Activated CD8-positive, alpha-beta T cell treated with anti-CD3 and anti-CD28 coated beads, Interleukin-2, amount 10 ng/mL, durations not matched to agents 7 days and 5 days (primary cell): ENCODE measurements at places on chromosomes 16 and 17. TPM values are rescaled to one million over a fixed set of nuclear protein-coding genes. Genes with fewer than 3 reads are reported as not detected.

DNA sequence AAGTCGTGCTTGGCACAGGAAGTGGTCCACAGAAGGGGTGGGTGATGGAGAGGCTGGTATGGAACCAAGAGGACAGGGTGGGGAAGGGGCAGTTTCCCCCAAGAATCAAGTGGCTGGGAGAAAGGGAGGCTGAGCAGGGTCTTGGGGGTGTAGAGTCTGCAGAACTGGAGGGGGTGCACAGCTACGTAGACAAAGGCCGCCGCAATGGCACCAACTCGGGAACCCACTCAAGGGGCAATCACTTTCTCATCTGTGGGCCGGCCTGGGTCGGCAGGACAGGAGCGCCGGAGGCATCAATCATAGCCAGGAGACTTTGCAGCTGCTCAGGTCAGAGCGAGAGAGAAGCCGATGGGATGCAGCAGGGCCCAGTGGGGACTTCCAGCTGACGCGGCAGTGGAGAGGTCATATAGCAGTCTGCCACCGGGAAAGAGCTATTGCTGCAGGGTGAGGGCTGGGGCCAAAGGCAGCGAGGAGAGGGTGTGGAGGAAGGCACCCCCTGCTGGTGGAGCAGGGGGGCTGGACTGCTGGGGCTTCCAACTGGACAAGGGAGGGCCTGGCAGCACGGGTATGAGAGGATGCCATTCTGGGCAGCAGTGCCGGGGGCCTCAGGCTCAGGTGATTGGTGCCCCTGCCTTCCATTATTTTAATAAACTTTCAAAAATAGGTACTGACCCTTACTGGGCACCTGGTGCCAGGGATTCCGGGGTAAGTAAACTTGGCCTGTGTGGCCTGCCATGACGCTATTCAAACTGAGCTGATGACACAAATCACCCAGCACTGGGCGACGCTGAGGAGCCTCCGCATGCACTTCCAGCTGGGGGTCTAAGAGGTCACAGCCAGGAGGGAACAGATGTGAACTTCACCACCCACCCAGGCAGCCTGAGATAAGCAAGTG lies 52.5 kb upstream of the MTSS2 start:
- peak; percentile 60 for DNase-seq

GRCh38 chr16:4970010-4970409 lies 11.9 kb downstream of the SEC14L5 start:
- DNase-seq, result no peak

Gene PDILT
- not detected for total RNA-seq

- no peak for DNase-seq
These were observed 1.2 kb downstream of the HS3ST4 start for GRCh38 chr16:25692742-25693508.

DNA sequence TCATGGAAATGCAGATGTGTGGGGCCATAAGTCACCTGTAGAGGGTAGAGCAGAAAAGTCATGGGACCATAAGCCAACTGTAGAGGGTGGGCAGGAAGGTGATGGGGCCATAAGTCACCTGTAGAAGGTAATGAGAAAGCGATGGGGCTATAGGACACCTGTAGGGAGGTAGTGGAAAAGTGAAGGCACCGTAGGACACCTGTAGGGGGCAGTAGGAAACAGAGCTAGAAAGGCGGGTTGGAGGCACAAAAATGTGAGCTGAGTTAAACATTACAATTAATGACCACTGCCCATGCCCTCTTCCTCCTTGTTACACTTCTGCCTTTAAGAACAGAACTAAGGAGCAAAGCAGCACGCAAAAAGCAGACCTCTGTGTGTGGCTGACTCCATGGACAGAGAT lies 150.1 kb downstream of the SHISA6 start:
- DNase-seq, result no peak

GRCh38 chr16:12133729-12134128 lies 157.2 kb downstream of the SNX29 start:
- DNase-seq, result no peak
